CD4-positive, alpha-beta memory T cell (primary cell): ENCODE measurements at places on chromosomes 13 and 19. TPM values are rescaled to one million over a fixed set of nuclear protein-coding genes. Genes with fewer than 3 reads are reported as not detected.

DPF1 gene
- not detected for total RNA-seq

DNA sequence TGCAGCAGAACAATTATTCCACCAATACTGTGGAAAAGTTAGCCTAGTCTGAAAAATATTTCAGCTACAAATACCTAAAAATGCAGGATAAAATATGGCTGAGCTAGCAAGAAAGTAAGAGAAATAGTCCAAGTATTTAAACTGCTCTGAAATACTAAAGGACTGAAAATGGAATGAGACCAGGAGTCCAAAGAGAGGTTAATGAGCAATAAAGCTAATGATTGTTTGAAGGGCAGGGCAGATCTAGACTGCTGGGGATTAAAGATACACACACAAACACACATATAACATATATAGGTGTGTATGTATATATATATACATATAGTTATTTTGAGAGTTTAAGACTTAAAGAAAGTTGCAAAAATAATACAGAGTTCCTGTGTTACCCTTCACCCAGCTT lies 2.6 kb upstream of the CDADC1 start:
- no peak overlapping the region for H3K4me3 ChIP-seq
- H3K27ac ChIP-seq, result no peak overlapping the region
- no peaks in the 10 kb centered on the region for H3K27me3 ChIP-seq
- peaks cover 26% of the 10 kb centered on the region for H3K4me1 ChIP-seq
- DNase-seq, result no peak
- H3K36me3 ChIP-seq, result no peaks in the 10 kb centered on the region

METTL21C gene
- not detected for total RNA-seq

- H3K4me3 ChIP-seq, result no peak overlapping the region
- no peak for DNase-seq
- H3K36me3 ChIP-seq, result no peaks in the 10 kb centered on the region
These were observed 3.8 kb downstream of the PDE4A start for GRCh38 chr19:10424011-10424637.

DNA sequence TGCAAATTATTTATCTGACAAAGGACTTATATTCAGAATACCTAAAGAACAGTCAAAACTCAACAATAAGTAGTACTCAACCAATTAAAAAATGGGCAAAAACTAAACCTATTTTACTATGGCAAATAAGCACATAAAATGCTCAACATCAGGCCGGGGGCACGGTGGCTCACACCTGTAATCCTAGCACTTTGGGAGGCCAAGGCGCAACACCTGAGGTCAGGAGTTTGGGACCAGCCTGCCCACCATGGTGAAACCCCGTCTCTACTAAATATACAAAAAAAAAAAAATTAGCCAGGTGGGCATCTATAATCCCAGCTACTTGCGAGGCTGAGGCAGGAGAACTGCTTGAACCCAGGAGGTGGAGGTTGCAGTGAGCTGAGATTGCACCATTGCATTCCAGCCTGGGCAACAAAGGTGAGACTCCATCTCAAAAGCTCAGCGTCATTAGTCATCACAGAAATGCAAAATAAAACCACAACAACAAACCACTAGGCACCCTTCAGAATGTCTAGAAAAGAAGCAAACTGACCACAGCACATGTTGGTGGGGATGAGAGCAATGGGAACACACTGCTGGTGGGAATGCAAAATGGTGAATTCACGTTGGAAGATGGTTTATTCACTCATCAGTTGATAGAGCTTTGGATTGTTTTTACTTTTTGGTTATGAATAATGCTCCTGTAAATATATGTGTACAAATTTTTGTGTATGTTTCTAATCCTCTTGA lies 180.6 kb upstream of the SOX1 start:
- no peaks in the 10 kb centered on the region for H3K27me3 ChIP-seq
- no peaks in the 10 kb centered on the region for H3K36me3 ChIP-seq
- no peak for DNase-seq
- H3K27ac ChIP-seq, result no peak overlapping the region
- H3K4me3 ChIP-seq, result no peak overlapping the region
- no peaks in the 10 kb centered on the region for H3K4me1 ChIP-seq

SOX1 gene
- not detected for total RNA-seq

DNA sequence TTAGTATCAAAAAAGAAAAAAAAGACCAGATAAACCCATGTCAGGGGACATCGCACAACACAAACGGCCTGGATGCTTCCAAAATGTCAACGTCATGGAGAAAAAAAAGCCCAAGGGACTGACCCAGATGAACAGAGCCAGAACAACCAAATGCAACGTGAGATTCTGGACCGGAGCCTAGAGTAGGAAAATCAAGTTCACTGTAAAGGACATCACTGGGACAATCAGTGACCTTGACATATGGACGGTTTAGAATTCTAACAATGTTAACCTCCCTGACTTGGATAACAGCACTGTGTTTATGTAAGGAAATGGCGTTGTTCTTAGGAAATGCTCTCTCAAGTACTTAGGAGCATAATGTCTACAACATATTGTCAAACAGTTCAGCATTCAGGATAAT lies 15.1 kb upstream of the EMP3 start:
- H3K36me3 ChIP-seq, result no peaks in the 10 kb centered on the region
- H3K27me3 ChIP-seq, result no peaks in the 10 kb centered on the region
- H3K27ac ChIP-seq, result no peak overlapping the region
- no peak overlapping the region for H3K4me3 ChIP-seq

DNA sequence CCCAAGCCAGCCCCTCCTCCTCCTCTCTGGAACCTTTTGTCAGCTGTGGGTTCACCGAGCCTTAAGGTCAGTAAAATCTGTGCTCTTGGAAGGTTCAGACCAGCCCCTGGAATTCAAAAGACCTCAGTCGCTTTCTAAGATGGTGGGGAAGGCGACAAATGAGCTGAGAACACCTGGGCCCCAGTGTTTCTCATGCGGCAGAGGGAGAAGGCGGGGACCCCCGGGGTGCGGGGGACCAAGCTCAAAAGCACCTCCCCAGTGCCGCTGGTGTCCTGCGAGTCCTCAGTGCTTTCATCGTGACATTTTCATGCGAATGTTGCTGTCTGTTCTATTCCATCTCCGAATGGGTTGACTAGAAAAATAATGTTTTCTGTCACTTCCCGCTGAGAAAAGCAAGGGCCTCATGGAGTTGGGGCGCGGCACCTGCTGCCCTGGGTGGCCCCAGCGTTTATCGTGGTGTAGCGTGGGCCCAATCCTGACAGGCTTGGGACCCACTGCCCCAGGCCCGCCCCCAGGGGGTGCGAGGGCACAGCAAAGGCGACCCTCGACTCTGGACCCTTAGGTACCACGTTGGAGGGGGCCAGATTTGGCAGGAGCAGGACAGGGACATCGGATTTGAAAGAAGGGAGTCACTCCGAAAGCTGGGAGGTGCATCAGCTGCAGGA lies 751 bp upstream of the NTN5 start:
- H3K4me1 ChIP-seq, result peaks cover 9% of the 10 kb centered on the region
- no peak overlapping the region for H3K4me3 ChIP-seq
- no peaks in the 10 kb centered on the region for H3K36me3 ChIP-seq
- H3K27me3 ChIP-seq, result no peaks in the 10 kb centered on the region
- no peak overlapping the region for H3K27ac ChIP-seq

RAB20 gene
- total RNA-seq, result 2.2 TPM

FBN3 gene
- not detected for total RNA-seq

- H3K4me1 ChIP-seq, result no peaks in the 10 kb centered on the region
- H3K36me3 ChIP-seq, result no peaks in the 10 kb centered on the region
- no peaks in the 10 kb centered on the region for H3K27me3 ChIP-seq
- H3K4me3 ChIP-seq, result no peak overlapping the region
These were observed 807.9 kb upstream of the ARGLU1 start for GRCh38 chr13:107375701-107376340.

GRCh38 chr19:10805758-10806247 lies 30.2 kb downstream of the TMED1 start:
- no peak overlapping the region for H3K27ac ChIP-seq
- peaks cover 50% of the 10 kb centered on the region for H3K36me3 ChIP-seq
- peaks cover 17% of the 10 kb centered on the region for H3K4me1 ChIP-seq
- no peak overlapping the region for H3K4me3 ChIP-seq
- no peak for DNase-seq

DNA sequence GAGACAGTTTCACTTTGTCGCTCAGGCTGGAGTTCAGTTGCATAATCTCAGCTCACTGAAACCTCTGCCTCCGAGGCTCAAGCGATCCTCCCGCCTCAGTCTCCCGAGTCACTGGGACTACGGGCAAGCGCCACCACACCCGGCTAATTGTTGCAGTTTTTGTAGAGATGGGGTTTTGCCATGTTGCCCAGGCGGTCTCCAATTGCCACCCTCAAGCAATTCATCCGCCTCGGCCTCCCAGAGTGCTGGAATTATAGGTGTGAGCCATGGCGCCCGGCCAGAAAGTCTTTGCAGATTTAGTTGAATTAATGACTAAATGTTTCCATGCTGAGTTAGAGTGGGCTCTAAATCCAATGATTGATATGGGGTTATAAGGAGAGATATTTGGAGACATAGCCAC lies 4.5 kb upstream of the CADM4 start:
- H3K27me3 ChIP-seq, result peaks cover under 1% of the 10 kb centered on the region
- no peak overlapping the region for H3K27ac ChIP-seq
- H3K4me3 ChIP-seq, result no peak overlapping the region

GRCh38 chr13:80157261-80157932 lies 183.5 kb downstream of the SPRY2 start:
- DNase-seq, result no peak
- H3K4me1 ChIP-seq, result no peaks in the 10 kb centered on the region
- no peaks in the 10 kb centered on the region for H3K36me3 ChIP-seq
- no peaks in the 10 kb centered on the region for H3K27me3 ChIP-seq
